GM12878 (cell line): ENCODE measurements at places on chromosomes 6 and 20. TPM values are rescaled to one million over a fixed set of nuclear protein-coding genes. Genes with fewer than 3 reads are reported as not detected.

DNA sequence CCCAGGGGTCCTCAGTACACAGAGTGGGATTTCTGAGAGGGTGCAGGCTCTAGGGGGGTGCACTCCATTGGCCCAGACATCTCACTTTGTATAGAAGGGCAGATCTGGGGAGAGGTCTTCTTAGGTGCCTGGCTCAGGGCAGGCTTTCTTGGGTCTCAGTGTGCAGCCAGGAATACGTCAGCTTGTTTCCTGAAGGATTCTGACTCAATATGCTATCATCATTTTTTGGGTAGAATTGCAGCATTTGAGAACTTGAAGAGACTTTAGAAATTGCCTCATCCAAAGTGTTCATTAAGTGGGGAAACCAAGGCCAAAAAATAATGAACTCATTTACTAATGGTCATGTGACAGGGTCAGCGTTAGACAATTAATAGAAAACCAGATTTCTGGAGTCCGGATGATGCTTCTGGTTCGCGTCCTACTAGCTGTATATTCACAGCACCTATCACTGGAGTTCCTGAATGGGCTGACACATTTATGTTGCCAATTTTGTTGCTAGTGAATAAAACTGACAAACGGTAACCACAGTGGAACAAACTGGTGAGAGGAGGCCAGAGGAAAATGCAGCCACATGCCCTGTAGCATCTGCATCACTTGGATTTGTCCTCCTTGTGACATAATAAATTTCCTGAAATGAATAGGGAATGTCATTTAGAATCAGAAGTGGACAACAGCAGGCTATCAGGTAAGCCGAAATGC, 238.9 kb downstream of the TBC1D7 start:
- DNase-seq = no peak

GRCh38 chr20:59573837-59574236, 30.5 kb upstream of the PHACTR3 start:
- DNase-seq = no peak

Gene SLC26A8
- 0.35 TPM in 1 of 2 replicates, not detected in the other for total RNA-seq

GRCh38 chr20:3313683-3314065, 74.7 kb upstream of the SLC4A11 start:
- no peak for DNase-seq

DNA sequence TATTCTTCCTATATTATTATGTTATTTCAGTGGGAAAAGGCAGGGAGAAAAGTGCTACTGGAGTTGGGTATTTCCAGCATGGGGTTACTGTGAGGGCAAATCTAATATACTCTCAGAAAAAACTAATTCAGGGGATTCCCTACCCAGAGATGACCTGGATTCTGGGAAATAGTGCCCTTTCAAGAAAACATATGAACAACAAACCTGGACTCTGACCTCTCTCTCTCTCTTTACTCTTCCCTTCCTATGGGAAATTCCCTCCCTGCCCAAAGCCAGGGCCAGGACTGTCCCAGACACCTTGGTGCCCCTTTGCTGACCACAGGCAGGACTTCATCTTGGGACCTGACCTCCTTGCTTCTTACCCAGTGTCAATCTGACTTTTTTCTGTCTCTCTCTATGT, 1.6 kb upstream of the UBD start:
- DNase-seq = no peak

DNA sequence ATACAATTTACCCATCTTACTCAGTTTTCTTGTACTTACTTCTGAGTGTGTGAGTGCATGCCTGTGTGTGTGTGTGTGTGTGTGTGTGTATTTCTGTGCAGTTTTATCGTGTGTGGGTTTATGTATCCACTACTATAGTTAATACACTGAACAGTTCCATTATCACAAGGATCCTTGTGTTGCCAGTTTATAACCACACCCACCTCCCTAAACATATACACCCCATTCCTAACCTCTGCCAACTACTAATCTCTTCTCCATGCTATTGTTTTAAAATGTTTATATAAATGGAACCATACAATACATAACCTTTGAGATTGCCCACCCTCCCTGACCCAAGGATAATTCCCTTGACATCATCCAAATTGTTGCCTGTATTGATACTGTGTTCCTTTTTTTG, 18.7 kb downstream of the POFUT1 start:
- DNase-seq = no peak

Gene GSTA3
- total RNA-seq = not detected in 2 replicates

DNA sequence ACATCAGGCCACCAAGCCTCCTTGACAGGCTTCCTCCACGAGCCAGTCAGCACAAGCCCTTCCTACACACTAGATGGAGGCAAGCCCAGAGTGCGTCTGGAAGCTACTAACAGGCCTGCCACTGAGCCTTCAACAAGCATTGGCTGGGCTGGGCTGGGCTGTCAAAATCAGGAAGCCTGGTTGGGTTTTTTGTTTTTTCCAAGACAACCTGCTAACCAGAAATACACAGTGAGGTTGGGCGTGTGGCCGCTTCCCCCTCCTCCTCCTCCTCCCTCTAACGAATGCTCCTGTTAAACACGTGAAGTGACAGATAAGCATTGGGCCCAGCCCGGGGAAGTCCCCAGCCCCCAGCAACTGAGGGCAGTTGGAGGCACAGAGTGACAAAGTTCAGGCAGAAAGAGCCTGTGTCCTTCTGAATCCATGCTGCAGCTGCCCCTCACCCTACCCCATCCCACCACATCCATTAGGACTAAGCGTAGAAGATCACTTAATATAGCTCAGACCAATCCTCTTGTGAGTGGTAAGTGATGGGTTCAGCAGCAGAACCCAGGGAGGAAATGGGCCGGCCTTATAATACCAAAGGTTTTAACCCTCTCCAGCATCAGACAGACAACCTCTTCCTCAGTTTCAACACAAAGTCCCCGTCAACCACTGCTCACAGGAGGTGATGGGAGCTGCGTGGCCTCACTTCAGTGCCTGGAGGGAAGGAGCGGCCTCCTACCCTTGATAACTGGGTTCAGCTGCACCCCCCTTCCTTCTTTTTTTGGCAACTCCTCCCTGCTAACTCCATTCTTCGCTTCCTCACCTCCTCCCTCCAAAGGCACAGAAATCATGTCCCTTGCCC, 1.1 kb downstream of the NFATC2 start:
- no peak for DNase-seq

DNA sequence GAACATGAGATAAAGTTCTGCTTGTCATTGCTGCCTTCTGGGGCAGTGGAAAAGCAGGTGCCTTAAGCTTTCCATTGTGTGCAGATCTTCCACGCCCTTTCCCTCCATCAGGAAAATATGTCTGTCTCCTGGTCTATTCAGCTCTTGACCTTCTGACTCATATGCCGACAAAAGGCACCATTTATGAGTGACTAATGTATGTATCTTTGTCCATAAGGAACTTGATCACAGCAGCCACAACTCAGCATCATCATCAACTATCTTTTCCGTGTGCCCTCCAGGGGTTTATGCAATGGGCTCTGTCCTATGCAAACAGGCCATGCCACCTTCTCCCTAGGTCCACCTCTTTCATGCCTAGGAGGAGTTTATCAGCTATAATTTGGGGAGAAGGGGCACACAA, 102.7 kb upstream of the QKI start:
- DNase-seq = no peak

Gene YWHAB
- 185 and 195 TPM in 2 replicates for total RNA-seq

- no peak for DNase-seq
These were observed 383.7 kb downstream of the MAFB start for GRCh38 chr20:40305303-40305702.

DNA sequence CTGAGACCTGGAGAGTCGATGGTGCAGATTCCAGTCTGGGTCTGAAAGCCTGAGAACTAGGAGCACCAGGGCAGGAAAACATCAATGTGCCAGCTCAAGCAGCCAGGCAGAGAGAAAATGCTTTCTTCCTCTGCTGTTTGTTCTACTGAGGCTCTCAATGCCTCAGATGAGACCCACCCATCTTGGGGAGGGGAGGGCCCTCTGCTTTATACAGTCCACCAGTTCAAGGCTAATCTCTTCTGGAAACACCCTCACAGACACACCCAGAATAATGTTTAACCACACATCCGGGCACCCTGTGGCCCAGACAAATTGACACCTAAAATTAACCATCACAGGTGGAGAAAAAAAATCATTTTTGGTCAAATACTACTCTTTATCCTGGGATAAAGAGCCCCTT, 89.3 kb upstream of the SLC22A23 start:
- DNase-seq = no peak

DNA sequence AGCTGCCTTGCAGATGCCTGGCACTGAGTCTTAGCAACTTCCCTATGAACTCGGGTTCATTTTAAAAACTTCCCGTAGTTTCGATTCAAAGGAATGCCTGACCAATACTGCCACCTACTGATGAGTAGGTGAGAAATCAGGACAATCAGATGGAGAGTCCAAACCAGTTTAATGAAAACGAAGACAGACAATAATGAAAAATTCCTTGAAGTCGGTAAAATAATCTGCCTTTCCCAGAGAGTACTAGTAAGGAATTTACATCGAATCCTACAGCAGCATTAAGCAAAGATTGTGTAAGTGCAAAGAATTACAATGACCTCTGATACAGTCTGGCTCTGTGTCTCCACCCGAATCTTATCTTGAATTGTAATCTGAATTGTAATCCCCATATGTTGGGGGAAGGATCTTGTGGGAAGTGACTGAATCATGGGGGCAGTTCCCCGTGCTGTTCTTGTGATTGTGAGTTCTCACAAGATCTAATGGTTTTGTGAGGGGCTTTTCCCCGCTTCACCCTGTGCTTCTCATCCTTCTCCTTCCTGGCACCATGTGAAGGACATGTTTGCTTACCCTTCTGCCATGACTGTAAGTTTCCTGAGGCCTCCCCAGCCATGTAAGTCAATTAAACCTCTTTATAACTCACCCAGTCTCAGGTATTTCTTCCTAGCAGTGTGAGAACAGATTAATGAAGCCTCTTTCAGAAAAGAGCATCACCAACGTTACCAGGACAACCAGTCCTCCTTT, 134.4 kb downstream of the ARHGAP18 start:
- DNase-seq = no peak

Gene TINAG
- 0.51 and 0.64 TPM in 2 replicates for total RNA-seq

- no peak for DNase-seq
These were observed at the start of gene GSTA3 for GRCh38 chr6:52909531-52909930. TSS of gene GSTA3 (minus strand) at chr6:52909698. CDS start at chr6:52905834, 3,864 bp downstream.

Gene PTK6
- 0.21 and 0.24 TPM in 2 replicates for total RNA-seq

DNA sequence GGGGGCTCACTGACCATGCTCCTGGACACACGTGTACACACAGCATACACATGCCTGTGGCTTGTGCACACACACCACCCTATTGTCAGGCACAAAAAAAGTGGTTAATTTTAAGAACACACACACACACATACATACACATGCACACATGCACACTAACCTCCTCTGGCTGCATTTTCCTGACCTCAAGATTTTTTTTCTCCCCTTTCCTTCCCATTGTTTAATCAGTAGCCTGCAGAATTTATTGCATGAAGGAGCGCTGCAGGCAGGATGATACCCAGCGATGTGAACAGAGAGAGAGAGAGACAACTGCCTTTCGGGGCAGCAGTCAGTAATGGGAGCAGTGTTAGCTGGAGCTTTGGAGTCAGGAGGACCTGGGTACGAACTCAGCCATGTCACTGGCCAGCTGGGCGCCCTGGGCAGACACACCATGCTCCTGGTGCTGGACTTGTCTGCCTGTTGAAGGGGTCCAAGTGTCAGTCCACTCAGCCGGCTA, 990 bp upstream of the TRAF3IP2 start:
- no peak for DNase-seq

Gene WFDC10B
- total RNA-seq = not detected in 2 replicates

DNA sequence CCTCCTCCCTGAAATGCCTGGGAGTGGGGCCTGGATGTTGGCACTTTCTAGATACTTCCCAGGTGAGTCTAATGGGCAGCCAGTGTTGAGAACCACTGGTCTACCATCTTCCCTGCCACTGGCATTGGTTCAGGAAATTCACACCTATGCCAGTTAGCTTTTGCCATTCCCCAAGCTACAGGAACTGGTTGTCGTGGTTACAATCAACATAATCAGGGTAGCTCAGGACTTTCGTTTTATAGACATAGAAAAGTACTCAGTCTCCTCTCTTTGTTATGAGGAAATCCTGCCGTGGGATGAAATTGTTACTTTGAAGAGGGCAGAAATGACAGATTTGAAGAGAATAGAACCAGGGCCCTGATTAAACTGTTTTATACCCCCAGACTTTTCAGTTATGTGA, 127.9 kb upstream of the FOXO3 start:
- no peak for DNase-seq

DNA sequence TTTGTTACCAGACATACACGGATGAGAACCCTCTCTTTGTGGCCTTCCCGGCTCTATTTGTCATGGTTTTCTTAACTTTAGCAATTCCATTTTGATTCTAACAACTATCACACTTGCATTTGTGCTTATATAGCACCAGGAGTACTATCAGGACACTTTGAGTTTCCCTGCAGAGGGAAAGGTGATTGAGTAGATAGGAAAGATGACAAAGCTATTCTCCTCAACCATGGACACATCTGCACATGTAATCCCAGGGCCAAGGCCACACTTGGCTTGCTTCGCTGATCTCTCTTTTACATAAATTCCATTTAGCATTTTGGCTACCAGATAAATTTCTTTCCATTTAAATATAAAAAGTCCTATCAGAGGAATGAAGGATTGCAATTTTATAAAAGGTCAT, 23.3 kb upstream of the CFAP206 start:
- DNase-seq = no peak

Gene TP53TG5
- total RNA-seq = not detected in 2 replicates

DNA sequence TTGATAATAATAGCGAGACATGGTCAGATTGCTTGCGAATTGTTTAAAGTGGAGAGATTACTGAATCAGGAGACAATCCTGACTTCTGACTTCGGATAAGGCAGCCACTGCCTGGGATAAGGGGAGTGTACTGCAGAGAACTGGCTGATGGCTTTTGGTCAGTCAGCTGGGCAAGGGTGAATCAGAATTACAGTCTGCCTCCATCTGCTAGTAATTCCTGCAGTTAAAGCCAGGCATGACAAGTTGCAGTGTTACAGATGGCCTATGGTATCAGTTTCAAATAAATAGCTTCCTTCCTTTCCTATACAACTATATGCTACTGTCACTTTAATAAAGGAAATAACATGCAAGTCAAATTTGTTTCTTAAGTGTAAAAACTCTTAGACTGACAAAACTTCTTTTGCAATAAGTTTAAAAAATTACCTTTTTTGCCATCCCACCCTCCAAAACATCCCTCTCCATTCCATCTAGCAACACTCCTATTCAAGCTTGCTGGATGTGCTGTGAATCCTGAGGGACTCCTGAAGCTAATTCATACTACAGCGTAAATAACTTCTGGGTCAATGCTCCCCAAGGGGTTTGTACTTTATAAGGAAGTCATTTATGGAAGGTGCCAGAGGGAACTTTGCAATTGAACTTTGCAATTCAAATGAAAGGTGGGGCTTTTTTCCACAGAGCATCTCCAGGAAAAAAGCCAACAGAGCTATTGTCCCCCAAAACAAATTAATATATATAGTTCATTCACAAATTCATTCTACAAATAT, 245.2 kb downstream of the ADGRB3 start:
- no peak for DNase-seq

Gene CEP162
- 4.3 and 4.9 TPM in 2 replicates for total RNA-seq

- DNase-seq = no peak
These were observed 131.8 kb downstream of the SLC23A2 start for GRCh38 chr20:4869290-4870193.

- no peak for DNase-seq
These were observed 20.8 kb downstream of the PEX7 start for GRCh38 chr6:136843210-136843609.
